ACHN (cell line): ENCODE measurements at places on chromosomes 4 and X.

DNA sequence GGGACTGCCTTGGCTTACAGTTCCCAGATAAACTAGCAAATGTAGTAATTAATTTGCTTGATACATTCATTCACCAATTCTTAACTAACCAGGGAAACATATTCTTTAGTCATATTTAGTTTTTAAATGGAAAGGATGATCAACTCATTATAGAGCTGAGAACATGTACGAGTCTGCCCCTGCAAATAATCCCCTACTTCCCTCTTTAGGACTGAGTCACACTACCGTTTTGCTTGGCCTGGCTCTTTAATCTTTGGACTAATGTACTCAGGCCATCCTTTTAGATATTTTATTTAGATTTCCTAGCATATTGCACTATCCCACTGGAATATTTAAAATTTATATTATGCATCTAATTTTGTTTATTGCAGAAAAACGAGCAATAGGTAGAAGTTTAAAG, 105.5 kb upstream of the LCORL start:
- no peak for DNase-seq

- DNase-seq: no peak
These were observed 633.1 kb downstream of the NLGN4X start for GRCh38 chrX:5595570-5595969.

DNA sequence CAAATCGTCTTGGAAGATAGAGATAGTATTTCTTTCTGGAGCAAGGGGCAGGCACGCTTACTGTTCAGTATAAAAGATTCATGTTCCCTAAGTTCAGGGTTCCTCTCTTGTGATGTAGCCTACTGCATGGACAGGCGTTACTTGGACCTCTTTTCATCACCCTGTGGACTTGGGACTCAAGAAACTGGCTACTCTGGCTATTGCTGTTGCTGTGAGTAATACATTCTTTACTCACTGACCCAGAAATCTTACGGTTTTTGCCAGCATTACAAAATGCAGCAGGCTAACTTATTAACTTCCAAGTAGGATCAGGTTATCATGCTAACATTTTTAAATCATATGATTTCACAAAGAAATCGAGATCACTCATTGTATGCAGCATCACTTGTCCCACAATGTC, 12.8 kb upstream of the GUCY1B1 start:
- peak; percentile 82 for DNase-seq

GRCh38 chr4:172061204-172061603, 248.0 kb downstream of the GALNTL6 start:
- no peak for DNase-seq

- no peak for DNase-seq
These were observed 246.0 kb downstream of the EVC2 start for GRCh38 chr4:5462254-5462835.

- no peak for DNase-seq
These were observed 32.7 kb upstream of the HPGDS start for GRCh38 chr4:94375364-94375763.

DNA sequence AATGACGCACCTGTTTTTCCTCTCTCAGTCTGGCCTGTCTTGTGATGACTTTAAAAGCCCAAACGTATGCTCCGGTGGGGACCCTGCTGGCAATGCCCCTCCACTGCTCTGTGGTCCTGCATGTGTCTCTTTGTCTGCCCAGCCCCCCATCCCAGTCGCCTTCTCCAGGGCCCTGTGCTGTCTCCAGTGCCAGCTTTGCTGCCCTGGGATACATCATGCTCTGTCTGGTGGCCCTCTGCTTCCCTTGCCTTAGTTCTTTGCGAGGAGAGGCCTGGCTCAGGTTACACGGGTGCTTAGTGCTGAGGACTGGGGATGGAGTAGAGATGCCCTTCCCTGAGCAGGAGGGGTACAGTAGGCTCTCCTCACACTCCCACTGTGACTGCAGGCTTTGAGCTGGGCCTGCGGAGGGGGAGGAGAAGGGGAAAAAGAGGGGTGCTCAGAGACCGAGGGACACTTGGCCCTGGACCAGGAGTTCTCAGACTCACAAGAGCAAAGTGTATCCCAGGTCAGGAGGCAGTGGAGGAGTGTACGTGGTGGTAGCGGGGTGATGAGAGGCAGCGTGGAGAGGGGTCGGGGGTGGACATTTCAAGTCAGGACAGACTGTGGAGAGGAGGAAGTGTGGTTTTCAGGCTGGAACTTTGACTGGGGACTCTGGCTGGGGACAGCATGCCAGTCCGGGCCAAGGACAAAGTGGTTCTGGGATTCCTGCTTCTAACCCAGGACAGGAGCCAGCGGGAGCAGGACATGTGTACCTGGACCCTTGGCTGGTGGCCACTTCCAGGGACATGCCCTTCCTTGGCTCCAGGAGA, 2.8 kb downstream of the APLN start:
- DNase-seq: no peak

- DNase-seq: no peak
These were observed 926 bp upstream of the MAGIX start for GRCh38 chrX:49161632-49162031.
